ENCODE measurements at places on chromosomes 7 and 10.

DNA sequence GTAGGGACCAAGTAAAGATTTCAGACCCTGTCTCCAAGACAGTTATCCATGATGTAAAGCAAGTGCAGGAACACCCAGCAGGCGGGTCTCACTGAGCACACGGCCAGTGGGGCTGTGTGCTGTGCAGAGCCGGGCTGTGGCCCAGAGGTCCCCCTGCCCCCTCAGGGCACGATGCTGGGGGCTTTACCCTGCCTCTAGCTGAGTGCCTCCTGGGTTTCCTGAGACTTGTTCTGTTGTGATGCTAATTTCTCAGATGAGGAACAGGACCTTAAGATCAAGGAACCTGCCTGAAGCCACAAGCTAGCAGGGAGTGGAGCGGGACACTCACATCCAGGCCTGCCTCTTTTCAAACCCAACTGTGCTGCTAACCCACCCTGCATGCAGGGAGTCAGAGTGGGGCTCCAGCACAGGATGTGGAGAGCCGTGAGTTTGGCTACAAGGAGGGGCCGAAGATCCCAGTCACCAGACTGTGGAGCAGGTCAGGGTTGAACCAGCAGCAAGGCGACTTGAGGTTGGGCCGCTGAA lies 76.1 kb upstream of the LYZL2 start:
- DNase-seq: no peak

GRCh38 chr10:76088980-76089379 lies 657.6 kb downstream of the LRMDA start:
- DNase-seq: no peak

DNA sequence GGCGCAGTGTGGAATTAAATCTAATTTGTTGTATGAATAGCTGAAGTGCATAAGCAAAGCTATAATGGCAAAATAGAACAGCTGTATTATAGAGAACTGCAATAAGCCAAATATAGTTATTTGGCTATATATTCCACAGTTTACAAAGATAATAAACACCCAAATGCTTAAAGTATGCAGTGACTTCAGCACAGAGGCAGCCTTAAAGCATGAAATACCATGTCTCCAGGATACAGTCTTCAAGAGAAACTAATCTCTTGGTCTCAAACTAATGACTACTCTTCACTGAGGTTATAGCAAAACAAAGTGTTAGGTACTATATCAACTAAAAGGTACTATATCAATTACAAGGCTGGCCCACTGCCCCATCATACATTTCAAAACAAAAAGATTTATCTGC lies 48.0 kb downstream of the NT5C2 start:
- no peak for DNase-seq

DNA sequence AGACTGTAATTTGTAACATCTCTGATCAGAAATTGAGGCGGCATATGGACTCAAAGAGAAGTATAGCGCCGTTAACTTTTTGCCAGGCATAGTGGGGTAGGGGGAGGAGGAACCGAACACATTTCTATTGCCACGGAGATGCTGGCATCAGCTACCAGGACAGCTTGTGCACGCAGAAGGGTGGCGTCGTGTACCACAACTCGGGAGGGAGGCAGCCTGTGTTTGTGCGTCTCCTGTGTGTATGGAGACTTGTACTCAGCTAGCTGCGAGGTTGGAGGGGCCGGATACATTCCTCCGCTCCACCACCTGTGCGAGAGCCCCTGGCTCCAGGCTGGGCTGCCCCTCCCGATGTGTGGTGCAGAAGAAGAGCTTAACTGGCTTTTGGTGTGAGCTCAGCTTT lies 634.8 kb downstream of the TYW1 start:
- DNase-seq: no peak

GRCh38 chr7:79610313-79610712 lies 156.8 kb upstream of the MAGI2 start:
- DNase-seq: no peak

DNA sequence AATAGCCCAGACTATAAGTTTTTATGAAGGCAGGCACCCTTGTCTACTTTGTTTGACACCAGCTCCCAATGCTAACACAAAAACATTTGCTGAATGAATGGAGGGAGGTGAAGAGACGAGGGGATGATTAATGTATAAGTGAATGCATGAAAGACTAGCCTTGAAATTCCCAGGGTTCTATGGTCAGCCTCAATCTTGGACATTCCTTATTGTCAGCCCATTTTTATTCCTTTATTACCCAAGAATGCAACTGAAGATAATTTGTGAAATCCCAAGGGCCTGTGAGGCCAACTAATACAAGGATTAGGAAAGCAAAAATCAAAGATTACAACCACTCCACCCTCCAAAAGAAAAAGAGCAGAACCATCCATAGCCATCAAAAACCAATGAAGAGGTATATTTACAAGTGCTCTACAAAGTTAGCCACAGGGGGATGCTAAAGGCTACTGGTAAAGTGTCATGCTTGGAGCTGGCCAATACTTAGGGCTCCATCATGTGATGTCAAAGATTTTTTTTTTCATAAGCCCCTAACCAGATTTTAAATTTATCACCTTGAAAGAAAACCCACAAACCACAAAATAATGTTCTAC lies 40.0 kb upstream of the ASAH2 start:
- no peak for DNase-seq
